H1 (cell line): ENCODE measurements at places on chromosomes 6 and 20. TPM values are rescaled to one million over a fixed set of nuclear protein-coding genes. Genes with fewer than 3 reads are reported as not detected.

The BPIFB1 gene
- not detected in 2 replicates for total RNA-seq

The HEY2 gene
- 16.2 and 17.7 TPM in 2 replicates for total RNA-seq

The CENPW gene
- 91.1 and 104 TPM in 2 replicates for total RNA-seq

The ADGRG6 gene
- 4.2 and 6.2 TPM in 2 replicates for total RNA-seq

The ID4 gene
- 8.3 and 8.8 TPM in 2 replicates for total RNA-seq

The NNAT gene
- total RNA-seq, result 66.8 and 71.5 TPM in 2 replicates

The RNF39 gene
- 1.4 and 1.7 TPM in 2 replicates for total RNA-seq

The WFDC12 gene
- total RNA-seq, result not detected in 2 replicates

The SLC26A8 gene
- 0.56 and 1.1 TPM in 2 replicates for total RNA-seq

The NOTCH4 gene
- total RNA-seq, result 2.8 and 3.3 TPM in 2 replicates

DNA sequence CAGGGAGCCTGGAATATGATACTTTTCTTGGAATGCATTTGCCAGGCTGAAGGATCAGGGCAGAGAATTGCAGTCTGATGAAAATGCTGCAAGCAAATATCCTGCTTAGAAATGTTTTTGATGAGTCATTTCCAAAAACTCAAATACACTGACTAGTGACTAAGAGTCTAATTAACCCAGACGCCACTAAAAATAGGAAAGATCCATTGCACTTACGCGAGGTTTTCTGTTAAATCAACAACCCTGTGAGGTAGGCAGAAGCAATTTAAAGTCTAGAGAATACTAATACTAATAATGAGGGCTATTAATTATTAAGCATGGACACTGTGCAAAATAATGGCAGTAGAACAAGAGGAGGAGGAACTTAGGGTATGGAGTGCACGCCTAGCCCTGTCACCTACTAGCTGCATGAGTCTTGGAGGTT lies 130.1 kb upstream of the DOK5 start:
- H3K27me3 ChIP-seq, result no peaks in the 10 kb centered on the region
- H3K27ac ChIP-seq, result no peak overlapping the region
- no peaks in the 10 kb centered on the region; the same call in 1 of the 2 replicates for H3K4me1 ChIP-seq
- H3K4me3 ChIP-seq, result no peak overlapping the region

DNA sequence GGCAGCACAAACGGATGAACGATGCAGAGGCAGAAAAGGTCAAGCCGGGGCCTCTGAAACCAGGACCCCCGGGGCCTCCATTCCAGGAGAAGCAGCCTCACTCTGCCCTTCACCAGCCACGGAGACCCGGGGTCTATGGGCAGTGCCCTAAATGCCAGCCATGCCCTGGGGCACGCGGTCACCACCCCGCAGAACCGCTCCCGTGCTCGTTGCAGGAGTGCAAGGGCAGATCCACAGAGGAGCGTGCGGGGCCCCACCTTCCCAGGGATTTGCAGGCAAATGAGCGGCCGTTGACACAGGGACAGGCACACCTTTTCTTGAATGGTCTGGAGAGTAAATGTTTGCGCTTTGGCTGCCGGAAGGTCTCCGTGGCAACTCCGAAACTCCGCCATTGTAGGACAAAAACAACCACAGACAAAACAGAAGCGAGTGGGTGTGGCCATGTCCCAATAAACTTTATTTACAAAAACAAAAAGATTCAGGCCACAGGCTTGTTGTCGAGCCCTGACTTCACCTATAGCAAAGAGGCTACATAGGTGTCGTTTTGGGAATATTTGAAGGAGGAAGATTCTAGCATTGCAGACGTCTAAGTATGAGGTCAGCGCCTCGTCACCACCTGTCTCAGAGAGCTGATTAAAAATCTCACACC lies 163.3 kb downstream of the TAF4 start:
- no peak overlapping the region for H3K4me3 ChIP-seq
- no peak overlapping the region for H3K27ac ChIP-seq
- H3K36me3 ChIP-seq, result no peaks in the 10 kb centered on the region

DNA sequence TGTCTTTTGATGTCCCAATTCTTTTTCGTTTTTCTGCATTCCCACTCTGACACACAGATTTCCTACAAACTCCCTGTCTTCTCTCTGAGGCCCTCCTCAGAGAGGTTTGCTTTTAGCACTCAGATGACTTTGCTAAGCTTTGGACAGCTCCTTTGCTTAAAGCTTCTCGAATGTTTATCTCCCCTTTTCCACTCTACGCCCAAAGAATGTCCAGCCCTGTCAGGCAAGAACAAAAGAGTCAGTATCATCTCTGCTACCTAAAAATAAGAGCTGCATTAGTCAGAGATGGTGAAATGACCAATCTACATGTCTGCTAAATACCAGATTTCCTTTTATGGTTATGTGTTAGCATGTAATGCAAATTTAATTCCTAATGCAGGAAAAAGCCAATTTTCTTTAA lies 56.8 kb downstream of the PREP start:
- no peaks in the 10 kb centered on the region for H3K27me3 ChIP-seq
- DNase-seq, result no peak
- no peaks in the 10 kb centered on the region for H3K4me1 ChIP-seq
- H3K27ac ChIP-seq, result no peak overlapping the region

GRCh38 chr6:2478200-2478599 lies 232.8 kb upstream of the GMDS start:
- H3K36me3 ChIP-seq, result no peaks in the 10 kb centered on the region
- H3K27ac ChIP-seq, result no peak overlapping the region
- DNase-seq, result no peak
- H3K4me1 ChIP-seq, result no peaks in the 10 kb centered on the region
- no peak overlapping the region for H3K4me3 ChIP-seq

GRCh38 chr6:32085759-32086459 lies 23.2 kb downstream of the TNXB start:
- no peaks in the 10 kb centered on the region for H3K36me3 ChIP-seq
- DNase-seq, result no peak
- H3K27me3 ChIP-seq, result peaks cover 10% of the 10 kb centered on the region
- H3K27ac ChIP-seq, result no peak overlapping the region
- H3K4me1 ChIP-seq, result peaks cover 10% of the 10 kb centered on the region; the same call in 1 of the 2 replicates

DNA sequence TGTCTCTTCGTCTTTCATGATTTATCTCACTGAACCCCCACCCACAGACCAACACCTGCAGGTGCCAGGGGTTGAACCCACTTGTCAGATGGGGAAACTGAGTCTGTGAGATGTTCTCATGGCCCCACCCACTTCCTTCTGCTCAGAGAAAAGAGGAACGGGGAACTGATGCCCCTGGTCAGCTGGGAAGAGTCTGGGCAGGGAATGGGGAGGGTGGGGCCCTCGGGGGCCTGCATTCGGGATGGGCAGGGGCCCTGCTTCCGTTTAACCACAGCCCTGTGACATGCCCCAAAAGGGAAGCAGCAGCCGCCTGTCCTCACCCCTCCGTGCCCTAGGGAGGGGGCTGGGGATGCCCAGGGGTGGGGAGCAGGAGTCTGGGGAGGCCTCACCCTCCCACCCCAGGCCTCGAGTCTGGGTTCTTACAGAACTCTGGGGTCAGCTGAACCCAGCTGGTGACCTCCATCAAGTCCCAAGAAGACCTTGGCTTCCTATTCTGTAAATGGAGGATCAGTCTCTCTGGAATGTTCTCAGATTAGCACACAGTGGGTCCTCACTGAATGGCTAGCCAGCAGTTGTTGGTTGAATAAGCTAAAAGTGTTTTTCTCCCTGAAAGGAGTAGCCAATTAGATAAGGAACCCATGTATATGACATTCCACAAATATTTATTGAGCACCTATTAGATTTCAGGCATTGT lies 81.5 kb downstream of the CEBPB start:
- H3K4me3 ChIP-seq, result no peak overlapping the region
- DNase-seq, result no peak
- H3K36me3 ChIP-seq, result no peaks in the 10 kb centered on the region

DNA sequence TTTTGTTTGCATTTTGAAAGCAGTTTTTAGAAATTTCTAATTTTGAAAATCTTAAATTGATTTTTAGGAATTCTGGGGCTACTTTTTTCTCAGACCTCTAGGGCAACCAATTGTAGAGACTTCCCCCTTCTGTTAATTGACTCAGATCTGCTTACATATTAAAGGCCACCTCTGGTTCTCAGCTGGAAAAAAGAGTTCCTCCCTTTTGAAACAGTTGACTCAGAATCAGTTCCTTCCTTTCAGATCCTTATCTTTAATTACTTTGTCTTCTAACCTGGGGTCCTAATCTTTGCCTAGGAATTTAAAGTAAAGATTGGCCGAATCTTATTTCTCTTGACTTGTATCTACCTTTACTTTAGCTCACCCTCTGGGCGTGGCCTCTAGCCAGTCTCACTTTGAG lies 146.8 kb downstream of the LAMA2 start:
- no peak overlapping the region for H3K4me3 ChIP-seq
- no peaks in the 10 kb centered on the region for H3K36me3 ChIP-seq

GRCh38 chr6:82144007-82144851 lies 103.3 kb downstream of the IBTK start:
- no peak for DNase-seq
- H3K27me3 ChIP-seq, result peaks cover 1% of the 10 kb centered on the region
- H3K4me1 ChIP-seq, result no peaks in the 10 kb centered on the region
- H3K36me3 ChIP-seq, result no peaks in the 10 kb centered on the region
- no peak overlapping the region for H3K27ac ChIP-seq
- no peak overlapping the region for H3K4me3 ChIP-seq

DNA sequence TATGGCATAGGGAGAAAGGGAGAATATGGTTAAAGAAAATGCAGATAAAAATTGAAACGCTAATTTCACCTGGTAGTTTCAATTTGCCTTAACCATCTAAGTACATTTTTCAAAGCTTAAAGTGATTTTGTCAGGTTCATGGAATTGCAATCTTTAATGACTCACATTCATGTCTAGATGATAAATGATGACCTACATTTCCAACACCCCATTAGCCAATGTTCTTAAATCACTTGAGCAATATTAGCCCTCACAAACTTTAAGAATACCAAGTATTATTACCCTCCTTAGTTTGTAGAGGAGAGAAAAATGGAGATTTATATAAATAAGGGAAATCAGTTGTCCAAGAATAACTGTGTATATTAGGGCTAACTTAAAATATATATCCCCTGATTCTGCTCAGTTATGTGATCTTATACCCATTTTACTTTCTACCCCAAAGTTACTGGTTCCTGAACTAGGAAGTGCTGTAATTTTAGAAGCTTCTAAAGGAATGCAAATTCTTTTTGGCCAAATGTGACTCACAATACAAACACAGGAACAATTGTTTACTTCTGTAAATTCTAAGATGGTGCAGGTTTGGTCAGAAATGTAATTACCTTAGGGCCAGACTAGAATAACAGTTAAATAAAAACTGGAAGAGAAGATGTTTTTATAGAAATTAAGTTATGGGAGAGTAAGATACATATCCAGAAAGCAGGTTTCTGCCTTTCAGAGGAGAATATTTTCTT lies 34.5 kb downstream of the TPBG start:
- no peak overlapping the region for H3K4me3 ChIP-seq
- DNase-seq, result no peak
- H3K36me3 ChIP-seq, result no peaks in the 10 kb centered on the region
- no peak overlapping the region for H3K27ac ChIP-seq
- peaks cover 2% of the 10 kb centered on the region; the same call in 1 of the 2 replicates for H3K4me1 ChIP-seq

GRCh38 chr20:50578778-50579165 lies 68.6 kb downstream of the PTPN1 start:
- no peak overlapping the region for H3K27ac ChIP-seq
- H3K36me3 ChIP-seq, result peaks cover 11% of the 10 kb centered on the region; the same call in 1 of the 2 replicates
- DNase-seq, result no peak
- H3K27me3 ChIP-seq, result no peaks in the 10 kb centered on the region

DNA sequence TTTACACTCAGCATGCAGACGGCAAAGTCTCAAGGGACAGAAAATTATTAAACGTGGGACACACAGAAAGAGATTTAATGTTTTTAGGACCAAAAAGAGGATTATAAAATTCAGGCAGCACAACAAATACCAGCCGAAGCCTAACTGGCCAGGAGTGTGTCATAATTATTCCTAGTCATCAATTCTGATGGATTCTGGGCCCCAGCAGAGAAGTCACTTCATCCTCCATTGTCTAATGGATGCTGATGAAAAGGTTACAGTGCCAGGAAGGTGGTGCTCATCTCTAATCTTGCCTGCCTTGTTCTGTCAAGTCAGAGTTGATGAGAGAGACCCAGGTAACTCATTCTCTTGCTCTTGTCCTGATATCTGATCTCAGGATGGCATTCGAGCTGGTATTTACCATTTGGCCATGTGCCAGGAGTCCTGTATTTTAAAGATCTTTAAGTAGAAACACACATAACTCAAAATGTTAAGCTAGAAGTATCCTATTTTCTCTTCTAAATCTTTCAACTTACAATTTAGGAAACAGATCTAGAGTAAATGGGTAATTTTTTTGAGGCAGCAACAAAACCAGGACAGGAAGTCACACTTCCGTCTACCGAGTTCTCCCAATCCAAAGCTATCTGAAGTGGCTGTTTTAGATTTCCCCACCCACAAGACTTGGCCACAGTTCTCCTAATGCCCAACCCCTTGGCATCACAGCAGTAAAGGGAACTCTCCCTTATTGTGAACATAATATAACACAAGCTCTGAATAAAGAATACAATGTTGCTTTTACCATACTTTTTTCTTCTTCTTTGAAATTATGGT lies 50.0 kb downstream of the ADAT2 start:
- no peaks in the 10 kb centered on the region for H3K27me3 ChIP-seq
- DNase-seq, result no peak

- H3K27me3 ChIP-seq, result no peaks in the 10 kb centered on the region
- H3K36me3 ChIP-seq, result no peaks in the 10 kb centered on the region
- no peaks in the 10 kb centered on the region for H3K4me1 ChIP-seq
- H3K27ac ChIP-seq, result no peak overlapping the region; the same call in 1 of the 2 replicates
- DNase-seq, result no peak
Observed at GRCh38 chr20:16283307-16283706, 289.9 kb downstream of the KIF16B start.

DNA sequence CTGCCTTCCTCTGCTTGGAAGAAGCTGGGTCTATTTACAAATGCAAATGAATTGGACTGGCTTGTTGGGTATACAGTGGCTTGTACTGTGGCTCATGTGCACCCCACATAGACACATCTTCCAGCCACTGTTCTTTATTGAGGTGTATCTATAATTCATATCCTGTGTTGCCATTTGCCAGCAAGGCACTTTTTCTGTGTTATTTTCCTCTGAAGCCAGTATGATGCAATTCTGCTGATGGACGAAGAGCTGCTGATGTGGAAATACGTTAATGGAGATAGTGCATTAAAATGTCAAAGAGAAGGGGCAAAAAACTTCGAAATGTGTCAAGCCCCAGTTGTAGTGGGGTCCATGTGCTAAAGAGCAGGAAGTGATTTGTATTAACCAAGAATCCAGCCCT lies 167.5 kb downstream of the TMEM242 start:
- H3K4me1 ChIP-seq, result peaks cover 10% of the 10 kb centered on the region
- no peaks in the 10 kb centered on the region for H3K27me3 ChIP-seq
- no peak overlapping the region for H3K27ac ChIP-seq
- no peak overlapping the region for H3K4me3 ChIP-seq
- DNase-seq, result no peak
- 0 out of 2 replicates have a peak, but pooled peaks cover 4% of the 10 kb centered on the region for H3K36me3 ChIP-seq

DNA sequence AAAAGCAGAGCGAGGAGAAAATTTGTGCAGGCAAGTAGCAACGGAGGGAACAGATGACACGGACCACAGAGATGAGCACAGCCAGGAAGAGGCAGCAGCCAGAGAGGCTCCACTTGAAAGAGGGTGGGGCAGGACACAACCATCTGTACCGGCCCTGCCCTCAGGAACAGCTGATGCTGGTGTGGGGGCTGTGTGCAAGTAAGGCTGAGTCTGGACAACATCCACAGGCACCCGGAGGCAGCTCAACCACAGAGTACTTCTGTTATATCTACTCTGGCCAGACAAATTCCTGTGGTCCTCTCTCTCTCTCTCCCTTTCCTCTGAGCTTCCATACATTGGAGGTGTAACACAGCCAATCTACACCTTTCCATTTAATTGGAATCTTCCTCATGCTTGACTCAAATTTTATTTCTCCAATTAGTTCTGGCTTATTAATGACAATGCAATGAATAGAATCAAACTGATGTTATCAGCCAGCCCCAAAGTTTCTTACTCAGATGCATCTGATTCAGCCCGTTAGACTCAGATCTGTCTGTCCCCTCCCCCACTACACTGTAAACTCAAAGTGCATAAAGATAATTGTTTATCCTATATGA lies 24.9 kb downstream of the KIF13A start:
- H3K36me3 ChIP-seq, result no peaks in the 10 kb centered on the region
- H3K27me3 ChIP-seq, result no peaks in the 10 kb centered on the region
- no peak overlapping the region for H3K4me3 ChIP-seq
- no peaks in the 10 kb centered on the region for H3K4me1 ChIP-seq
